ENCODE measurements at places on chromosomes 5 and 9.
A peak's percentile ranks its signal among the peaks of the same experiment; 100 is the strongest.

GRCh38 chr5:122439645-122440044 is 127.6 kb downstream of the SNCAIP start:
- DNase-seq = no peak
- H3K27ac ChIP-seq = no peak overlapping the region
- no peaks in the 10 kb centered on the region for H3K36me3 ChIP-seq
- H3K27me3 ChIP-seq = no peaks in the 10 kb centered on the region

- peaks cover 21% of the 10 kb centered on the region for H3K36me3 ChIP-seq
- H3K4me3 ChIP-seq = no peak overlapping the region
- no peak overlapping the region for H3K27ac ChIP-seq
- DNase-seq = no peak
Observed at GRCh38 chr5:143057580-143057999, 287.4 kb downstream of the ARHGAP26 start.

DNA sequence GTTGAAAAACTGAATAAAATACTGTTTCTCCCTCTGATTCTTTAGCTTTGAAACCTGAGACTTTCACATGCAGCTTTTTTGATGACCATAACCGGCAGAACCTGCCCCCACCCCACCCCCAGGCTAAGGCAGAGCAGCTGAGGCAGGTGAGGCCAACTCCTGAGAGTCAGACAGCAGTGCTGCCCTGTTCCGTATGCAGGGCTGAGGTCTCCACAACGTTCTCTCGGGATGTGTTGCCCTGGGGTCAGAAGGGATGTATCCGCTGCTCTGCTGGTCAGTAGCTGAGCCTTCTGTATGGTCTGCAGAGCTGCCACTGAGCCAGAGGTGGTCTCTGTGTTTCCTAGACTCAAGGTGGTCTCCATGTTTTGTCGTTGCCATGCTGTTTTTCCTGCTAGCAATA is 190.5 kb downstream of the AOPEP start:
- H3K36me3 ChIP-seq = no peaks in the 10 kb centered on the region
- H3K4me1 ChIP-seq = peaks cover 4% of the 10 kb centered on the region
- peak; percentile 32 for DNase-seq

DNA sequence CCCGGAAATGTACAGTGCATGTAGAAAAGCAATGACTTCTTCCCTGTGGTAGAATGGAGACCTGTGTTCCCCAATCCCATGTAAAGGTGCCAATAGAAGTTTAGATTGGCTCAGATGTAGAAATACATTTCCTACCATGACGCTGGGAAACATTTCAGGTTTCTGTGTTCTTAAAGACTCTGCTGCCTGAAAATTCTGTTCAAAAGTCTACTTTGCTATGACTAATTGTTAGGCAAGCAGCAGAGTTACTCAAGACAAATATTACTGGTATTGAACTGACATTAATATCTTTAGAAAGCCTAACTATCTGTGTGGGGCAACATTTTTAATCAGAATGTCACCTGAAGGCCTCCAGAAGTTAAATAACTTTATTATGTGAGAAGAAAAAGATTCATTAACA is 75.5 kb upstream of the ELL2 start:
- H3K27me3 ChIP-seq = no peaks in the 10 kb centered on the region
- H3K4me1 ChIP-seq = no peaks in the 10 kb centered on the region
- H3K36me3 ChIP-seq = no peaks in the 10 kb centered on the region
- no peak overlapping the region for H3K4me3 ChIP-seq

- H3K36me3 ChIP-seq = no peaks in the 10 kb centered on the region
- no peak overlapping the region for H3K4me3 ChIP-seq
- no peak for DNase-seq
- no peak overlapping the region for H3K27ac ChIP-seq
Observed at GRCh38 chr9:18058564-18059442, 415.1 kb upstream of the ADAMTSL1 start.

DNA sequence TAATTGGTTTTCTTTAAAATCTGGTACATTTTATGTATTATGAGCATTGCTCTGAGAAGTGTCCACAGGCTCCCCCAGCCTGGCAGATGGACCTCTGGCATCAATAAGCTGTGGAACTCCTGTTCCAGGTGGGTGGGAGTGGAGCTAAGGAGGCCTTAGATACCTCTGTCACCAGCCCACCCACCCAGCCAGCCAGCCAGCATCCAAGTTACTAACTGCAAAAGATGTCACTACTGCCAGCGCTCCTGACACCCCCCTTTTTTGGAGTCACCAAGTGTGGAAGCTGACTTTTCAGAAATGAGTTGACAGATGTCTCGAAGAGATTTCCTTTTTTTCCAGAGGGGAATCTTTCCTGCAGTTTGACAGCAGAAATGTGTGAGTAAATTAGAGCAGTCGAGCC is 111.2 kb downstream of the GALNT10 start:
- DNase-seq = no peak
- no peak overlapping the region for H3K4me3 ChIP-seq
- no peaks in the 10 kb centered on the region for H3K36me3 ChIP-seq

GRCh38 chr5:65952259-65952658 is 25.9 kb downstream of the ERBIN start:
- H3K27ac ChIP-seq = no peak overlapping the region
- no peak for DNase-seq
- H3K4me3 ChIP-seq = no peak overlapping the region
- peaks cover 3% of the 10 kb centered on the region for H3K4me1 ChIP-seq
- H3K27me3 ChIP-seq = no peaks in the 10 kb centered on the region
- H3K36me3 ChIP-seq = no peaks in the 10 kb centered on the region

DNA sequence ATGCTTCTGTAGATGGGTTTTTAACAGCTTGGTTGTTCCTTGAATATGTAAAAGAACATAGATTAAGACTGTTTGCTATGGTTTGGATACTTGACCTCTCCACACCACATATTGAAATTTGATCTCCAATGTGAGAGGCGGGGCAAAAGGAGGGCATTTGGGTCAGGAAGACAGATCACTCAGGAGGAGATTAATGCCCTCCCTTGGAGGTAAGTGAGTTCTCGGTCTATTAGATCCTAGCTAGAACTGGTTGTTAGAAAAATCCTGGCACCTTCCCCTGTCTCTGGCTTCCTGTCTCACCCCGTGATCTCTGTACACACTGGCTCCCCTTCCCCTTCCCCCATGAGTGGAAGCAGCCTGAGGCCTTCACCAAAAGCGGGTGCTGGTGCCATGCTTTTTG is 281.1 kb upstream of the ANKRD55 start:
- H3K4me1 ChIP-seq = peaks cover 12% of the 10 kb centered on the region
- H3K4me3 ChIP-seq = no peak overlapping the region
- H3K27ac ChIP-seq = no peak overlapping the region
- H3K27me3 ChIP-seq = no peaks in the 10 kb centered on the region
- no peak for DNase-seq
- H3K36me3 ChIP-seq = no peaks in the 10 kb centered on the region

DNA sequence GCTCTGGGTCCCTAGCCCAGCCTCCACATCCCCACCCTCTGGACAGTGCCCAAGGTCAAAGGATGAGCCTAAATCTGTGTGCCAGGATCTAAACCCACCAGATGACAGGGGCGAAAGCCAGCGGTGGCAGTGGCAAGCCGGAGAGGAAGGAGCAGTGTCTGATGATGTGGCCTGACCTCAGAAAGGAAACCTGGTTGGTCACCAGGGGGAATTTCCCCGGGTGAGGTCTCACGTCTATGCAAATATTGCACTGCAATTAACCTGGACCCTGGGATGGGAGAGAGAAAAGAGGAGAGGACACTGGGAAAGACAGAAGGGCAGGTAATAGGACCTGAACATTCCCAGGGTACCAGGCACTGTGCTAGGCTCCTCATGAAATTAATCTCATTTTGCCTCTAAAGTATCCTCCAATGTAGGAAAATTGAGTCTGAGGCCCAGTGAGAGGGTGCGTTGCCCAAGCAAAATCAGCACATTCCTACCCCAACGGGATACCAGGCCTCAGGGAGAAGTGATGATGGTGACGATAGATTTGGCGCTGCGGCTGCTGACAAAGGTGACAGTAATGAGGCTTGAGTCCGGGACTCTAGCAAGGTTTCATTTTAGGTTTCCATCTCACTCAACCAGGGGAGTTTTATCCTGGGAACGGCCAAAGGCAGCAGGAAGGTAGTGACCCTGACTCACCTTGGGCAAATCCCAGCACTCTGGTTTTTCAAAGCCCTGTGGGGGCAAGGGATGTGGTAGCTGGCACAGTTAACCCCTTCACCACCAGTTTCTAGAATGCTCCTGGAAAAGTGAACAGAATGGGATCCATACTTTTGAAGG is 13.4 kb upstream of the TNIP1 start:
- H3K27ac ChIP-seq = peak overlapping the region; percentile 88
- H3K4me1 ChIP-seq = peaks cover 51% of the 10 kb centered on the region
- no peaks in the 10 kb centered on the region for H3K36me3 ChIP-seq
- H3K27me3 ChIP-seq = no peaks in the 10 kb centered on the region
- no peak for DNase-seq

GRCh38 chr5:76870046-76870445 is 20.2 kb downstream of the S100Z start:
- peaks cover 2% of the 10 kb centered on the region for H3K4me1 ChIP-seq
- no peak overlapping the region for H3K27ac ChIP-seq
- no peaks in the 10 kb centered on the region for H3K36me3 ChIP-seq
- H3K27me3 ChIP-seq = no peaks in the 10 kb centered on the region

DNA sequence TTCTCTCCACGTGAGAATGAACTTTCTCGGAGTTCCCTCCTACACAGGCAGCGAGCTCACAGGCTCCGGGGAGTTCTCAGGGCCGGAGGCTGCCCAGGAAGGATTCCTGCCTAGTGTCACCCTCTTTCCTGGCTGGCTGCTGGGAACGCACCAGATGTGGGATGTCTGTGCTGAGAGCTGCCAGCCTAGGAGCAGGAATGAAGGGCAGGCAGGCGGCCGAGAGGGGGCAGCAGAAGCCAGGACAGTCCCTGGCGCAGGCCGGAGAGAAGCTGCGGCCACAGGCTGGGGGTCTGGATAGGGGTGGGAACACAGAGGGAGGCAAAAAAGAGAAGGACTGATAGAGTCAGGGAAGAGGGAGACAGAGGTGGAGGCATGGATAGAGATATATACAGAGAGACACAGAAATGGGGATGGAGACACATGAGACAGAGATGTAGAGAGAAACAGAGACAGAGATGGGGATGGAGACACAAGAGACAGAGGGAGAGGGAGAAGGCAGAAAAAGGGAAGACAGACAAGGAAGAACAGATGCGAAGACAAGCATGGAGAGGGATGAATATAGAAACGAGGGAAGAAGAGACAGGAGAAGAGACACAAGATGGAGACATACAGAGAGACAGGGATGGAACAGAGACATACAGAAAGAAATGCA is 25.3 kb upstream of the ENHO start:
- no peaks in the 10 kb centered on the region for H3K36me3 ChIP-seq
- no peak overlapping the region for H3K4me3 ChIP-seq
- H3K27ac ChIP-seq = no peak overlapping the region
- peaks cover 10% of the 10 kb centered on the region for H3K4me1 ChIP-seq
- DNase-seq = peak; percentile 74
- H3K27me3 ChIP-seq = no peaks in the 10 kb centered on the region

DNA sequence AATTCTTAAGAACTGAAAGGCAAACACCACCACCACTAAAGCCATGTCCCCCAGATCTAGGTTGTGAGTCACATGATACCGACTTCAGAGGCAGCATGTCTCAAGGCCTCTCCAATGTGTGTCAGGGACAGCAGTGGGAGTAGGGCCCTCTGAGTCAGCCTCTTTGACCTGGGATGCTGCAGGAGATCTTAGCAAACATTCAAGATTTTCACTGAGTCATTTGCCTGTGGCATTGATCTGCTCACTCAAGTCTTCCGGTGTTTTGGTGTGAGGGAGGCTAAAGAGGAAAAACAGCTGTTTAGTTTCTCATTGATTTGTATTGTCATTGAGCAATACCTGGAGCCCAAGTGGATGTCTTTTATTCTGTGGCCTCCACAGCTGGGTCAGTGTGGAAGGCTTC is 36.1 kb downstream of the TMC1 start:
- H3K4me1 ChIP-seq = peaks cover 3% of the 10 kb centered on the region
- H3K4me3 ChIP-seq = no peak overlapping the region
- H3K27me3 ChIP-seq = no peaks in the 10 kb centered on the region
- H3K27ac ChIP-seq = no peak overlapping the region
- DNase-seq = no peak

- H3K36me3 ChIP-seq = no peaks in the 10 kb centered on the region
- peaks cover 16% of the 10 kb centered on the region for H3K4me1 ChIP-seq
- H3K27ac ChIP-seq = peak overlapping the region; percentile 68
- H3K4me3 ChIP-seq = no peak overlapping the region
Observed at GRCh38 chr9:128296340-128297220, 20.5 kb downstream of the SWI5 start.
